ENCODE measurements at places on chromosomes 7 and 10. TPM values are rescaled to one million over a fixed set of nuclear protein-coding genes. Genes with fewer than 3 reads are reported as not detected.

The ADGRA1 gene
- not detected for total RNA-seq

The FKBP6 gene
- under 0.01 TPM for total RNA-seq

The HOGA1 gene
- total RNA-seq, result 0.50 TPM

The NPTX2 gene
- 0.12 TPM for total RNA-seq

The PON1 gene
- not detected for total RNA-seq

The HOXA10 gene
- total RNA-seq, result 12.6 TPM

The PSPH gene
- total RNA-seq, result 180 TPM

The CYP26A1 gene
- total RNA-seq, result not detected

The CRTAC1 gene
- not detected for total RNA-seq

The CYP3A4 gene
- not detected for total RNA-seq

The GBX1 gene
- not detected for total RNA-seq

The CALCR gene
- total RNA-seq, result not detected

The TLL2 gene
- total RNA-seq, result 0.12 TPM

The LRIT1 gene
- not detected for total RNA-seq

The FAM25A gene
- not detected for total RNA-seq

The HOXA7 gene
- total RNA-seq, result 0.77 TPM

The LIPM gene
- total RNA-seq, result not detected

The CPA5 gene
- total RNA-seq, result not detected

The TLX1 gene
- not detected for total RNA-seq

The DPP6 gene
- total RNA-seq, result 0.50 TPM

The ESYT2 gene
- total RNA-seq, result 86.9 TPM

The AKR1C8 gene
- not detected for total RNA-seq

The TFEC gene
- total RNA-seq, result 0.50 TPM

The GPR37 gene
- total RNA-seq, result 1.5 TPM

The ZNF32 gene
- 29.9 TPM for total RNA-seq

The HMX2 gene
- not detected for total RNA-seq

The MUC12 gene
- 0.44 TPM for total RNA-seq

The ST8SIA6 gene
- total RNA-seq, result not detected

The PIP gene
- not detected for total RNA-seq

The NDUFA5 gene
- total RNA-seq, result 31.9 TPM

The CD36 gene
- total RNA-seq, result 2.6 TPM

The SMKR1 gene
- total RNA-seq, result 0.44 TPM

The STEAP1 gene
- 32.6 TPM for total RNA-seq

The PNLIP gene
- not detected for total RNA-seq

The FAM237B gene
- 0.22 TPM for total RNA-seq

Measured in uterine smooth muscle cell (primary cell).